ENCODE measurements at places on chromosomes 2 and 18.

GRCh38 chr2:23100406-23100805, 284.6 kb upstream of the KLHL29 start:
- DNase-seq = no peak

DNA sequence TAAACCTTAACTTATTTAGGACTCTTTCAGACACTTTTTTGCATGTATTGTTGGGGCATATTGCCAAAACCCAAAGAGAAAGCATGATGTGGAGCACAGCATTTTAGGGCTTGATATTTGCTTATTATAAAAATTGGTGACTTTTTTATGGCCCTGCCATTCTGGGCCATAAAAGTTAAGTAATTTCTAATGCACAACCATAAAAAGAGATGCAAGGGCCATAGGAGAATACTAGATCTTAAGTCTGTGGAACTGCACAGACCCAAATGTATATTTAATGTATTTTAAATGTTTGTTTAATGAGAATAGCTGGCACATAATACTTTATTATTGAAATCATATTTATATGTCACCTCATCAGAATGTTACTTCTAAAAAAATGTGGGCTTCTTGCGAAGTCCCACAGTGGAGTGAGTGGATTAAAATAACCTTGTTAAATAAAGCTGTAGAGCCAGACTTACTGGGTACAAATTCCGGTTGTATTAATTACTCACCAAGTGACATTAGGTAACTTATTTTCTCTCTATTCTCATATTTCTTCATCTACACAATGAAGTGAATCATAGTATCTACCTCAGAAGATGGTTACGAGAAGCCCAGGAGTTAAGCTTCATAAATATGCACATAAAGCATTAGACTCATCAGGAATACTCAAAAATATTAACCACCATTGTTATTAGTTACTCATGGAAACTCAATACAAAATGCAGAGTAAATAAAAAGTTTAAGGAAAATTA, 52.2 kb downstream of the HNMT start:
- DNase-seq = no peak

GRCh38 chr2:16661936-16662839, 3.4 kb downstream of the CYRIA start:
- peak; percentile 29 for DNase-seq

GRCh38 chr18:48798334-48799245, 152.2 kb downstream of the SMAD7 start:
- DNase-seq = no peak

GRCh38 chr2:193476171-193476800, 1281.6 kb upstream of the TMEFF2 start:
- DNase-seq = no peak

- DNase-seq = no peak
These were observed 275.7 kb downstream of the PDE11A start for GRCh38 chr2:177796654-177797415.

- no peak for DNase-seq
These were observed 121.2 kb upstream of the TANK start for GRCh38 chr2:161039071-161039470.

DNA sequence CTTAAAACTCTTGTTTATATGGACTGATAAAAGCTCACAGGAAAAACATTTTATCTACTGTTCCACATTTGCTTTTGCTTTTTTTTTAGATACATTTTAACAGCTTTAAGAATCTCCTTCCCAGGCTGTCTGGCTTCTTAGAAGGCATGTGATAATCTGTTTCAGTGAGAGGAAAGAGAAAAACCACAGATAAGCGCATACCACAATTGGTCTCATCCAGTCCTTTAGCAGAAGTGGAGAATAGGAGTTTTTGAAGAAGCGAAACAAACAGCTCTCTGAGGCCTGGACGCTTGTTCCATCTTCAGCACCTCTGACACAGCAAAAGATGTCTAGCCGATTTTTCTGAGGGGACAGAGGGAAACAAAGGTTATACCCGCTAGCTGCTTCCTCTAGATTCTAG, 37.6 kb downstream of the RMC1 start:
- DNase-seq = peak; percentile 7

DNA sequence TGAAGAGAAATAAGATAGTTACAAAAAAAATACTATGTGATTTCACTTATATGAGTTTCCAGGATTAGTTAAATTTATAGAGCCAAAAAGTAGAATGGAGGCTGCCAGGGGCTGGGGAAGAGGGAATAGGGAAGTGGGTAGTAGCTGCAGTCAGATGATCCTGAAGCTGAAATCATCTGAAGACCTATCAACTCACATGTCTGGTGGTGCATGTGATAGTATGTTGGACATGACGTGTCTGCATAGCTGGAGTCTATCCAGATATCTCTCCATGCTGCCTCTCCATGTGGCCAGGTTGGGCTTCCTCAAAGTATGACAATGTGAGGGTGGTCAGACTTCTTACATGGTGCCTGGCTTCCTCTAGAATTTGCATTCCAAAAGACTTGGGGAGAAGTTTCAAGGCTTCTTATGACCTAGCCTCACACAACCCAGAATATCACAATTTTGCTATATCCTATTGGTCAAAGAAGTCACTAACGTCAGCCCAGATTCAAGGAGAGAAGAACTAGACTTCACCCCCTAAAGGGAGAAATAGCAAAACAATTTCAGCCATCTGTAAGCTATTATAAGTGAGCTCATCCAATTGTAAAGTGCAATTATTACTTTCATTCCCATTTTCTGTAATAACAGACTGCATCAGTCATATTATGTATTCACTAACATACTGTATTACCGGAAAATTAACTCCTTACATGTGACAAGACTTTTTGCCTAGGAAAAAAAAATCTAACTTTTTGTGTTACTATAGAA, 14.0 kb upstream of the ZNF396 start:
- DNase-seq = peak; percentile 46

DNA sequence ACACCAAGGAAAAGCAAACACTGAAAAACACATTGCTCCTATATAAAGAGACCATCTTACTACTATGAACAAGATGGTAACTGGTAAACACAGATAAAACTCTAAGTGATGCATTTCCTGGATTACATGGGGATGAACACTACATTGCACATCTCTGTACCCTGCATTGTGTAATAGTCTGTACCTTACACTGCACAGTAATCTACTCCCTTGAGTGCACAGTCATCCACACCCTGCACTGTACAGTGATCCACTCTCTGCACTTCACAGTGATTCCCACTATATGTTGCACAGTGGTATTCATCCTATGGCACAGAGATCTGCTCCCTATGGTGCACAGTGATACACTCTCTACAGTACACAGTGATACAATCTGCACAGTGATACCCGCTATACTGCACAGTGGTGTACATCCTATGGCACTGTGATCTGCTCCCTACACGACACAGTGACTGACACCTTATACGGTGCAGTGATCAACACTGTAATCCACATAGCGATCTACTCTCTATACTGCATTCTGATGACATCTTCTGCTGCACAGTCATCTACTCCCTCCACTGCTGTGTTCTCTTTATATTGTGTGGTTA, 462.2 kb upstream of the RGPD4 start:
- no peak for DNase-seq

DNA sequence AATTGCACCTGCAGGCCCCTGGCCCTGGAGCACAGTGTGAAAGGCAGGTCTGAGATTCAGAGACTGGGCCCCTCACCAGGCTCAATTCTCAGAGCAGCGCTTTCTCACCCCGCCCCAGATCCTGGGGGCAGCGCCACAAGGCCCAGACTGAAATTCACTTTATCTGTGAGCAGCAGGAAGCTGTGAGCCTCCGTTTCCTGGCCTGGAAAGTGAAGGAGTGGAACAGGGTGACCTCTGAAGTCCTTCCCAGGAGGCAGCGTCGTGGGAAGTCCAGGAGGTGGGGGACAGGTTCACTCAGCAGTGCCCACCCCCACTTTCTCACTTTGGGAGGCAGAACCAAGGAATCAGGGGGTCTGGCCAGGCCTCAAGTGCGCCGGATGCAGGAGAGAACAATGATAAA, 235.4 kb downstream of the NDUFA10 start:
- no peak for DNase-seq

- peak; percentile 92 for DNase-seq
These were observed 90.2 kb downstream of the PXDN start for GRCh38 chr2:1653956-1654695.
